ENCODE measurements at places on chromosomes 5 and 9.

DNA sequence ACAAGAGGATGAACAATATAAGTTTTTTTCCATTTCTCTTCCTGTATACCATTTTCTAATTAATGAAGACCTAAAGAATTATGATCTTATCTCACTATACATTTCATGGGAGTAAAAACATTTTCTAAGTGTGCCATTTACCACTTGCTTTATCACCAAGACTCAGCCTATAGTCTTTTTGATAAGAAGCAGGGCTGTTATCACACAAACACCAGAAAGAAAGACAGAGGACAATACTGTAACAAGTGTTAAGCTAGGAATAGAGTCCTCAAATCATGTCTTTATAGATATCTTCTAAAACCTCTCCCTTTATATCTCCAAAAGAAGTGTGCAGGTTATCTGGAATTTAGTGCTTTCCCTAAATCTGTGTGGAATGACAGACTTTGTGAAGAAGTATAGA is 119.7 kb downstream of the FAM174A start:
- no peak for DNase-seq

DNA sequence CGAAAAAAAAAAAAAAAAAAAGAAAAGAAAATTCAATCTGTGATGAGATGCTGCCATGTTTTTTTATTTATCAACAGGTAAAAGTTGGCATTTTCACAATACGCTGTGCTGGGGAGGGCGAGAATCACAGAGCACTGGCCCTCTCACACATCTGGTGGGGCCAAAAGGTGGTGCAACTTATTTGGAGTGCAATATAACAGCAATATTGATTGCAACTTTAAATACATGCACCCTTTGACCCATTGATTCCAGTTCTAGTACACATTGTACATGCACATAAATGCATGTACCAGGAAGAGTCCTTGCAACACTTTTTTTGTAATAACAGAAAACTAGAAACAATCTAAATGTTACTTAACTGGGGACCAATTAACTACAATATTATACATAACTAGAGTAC is 159.1 kb downstream of the DAB2IP start:
- DNase-seq, result no peak

GRCh38 chr9:69937833-69938535 is 105.7 kb upstream of the MAMDC2 start:
- DNase-seq, result no peak

DNA sequence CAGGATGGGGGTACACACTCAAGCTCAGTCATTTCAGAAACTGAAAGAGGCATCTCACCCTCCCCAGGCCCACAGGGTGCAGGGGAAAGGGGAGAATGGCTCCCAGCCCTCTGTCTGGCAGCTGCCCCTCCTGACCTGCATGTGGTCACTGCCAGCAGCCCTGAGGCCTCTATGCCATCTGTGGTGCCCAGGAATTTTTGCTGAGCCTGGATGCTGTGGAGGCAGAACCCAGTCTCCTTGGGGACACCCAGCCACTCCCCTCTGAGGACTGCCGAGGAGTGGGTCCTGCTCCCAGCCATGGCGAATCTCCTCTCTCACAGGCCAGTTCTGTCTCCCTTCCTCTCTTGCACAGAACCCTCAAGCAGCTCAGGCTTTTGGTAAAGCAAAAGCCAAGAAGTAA is 104.0 kb upstream of the ALDH1B1 start:
- DNase-seq, result no peak

DNA sequence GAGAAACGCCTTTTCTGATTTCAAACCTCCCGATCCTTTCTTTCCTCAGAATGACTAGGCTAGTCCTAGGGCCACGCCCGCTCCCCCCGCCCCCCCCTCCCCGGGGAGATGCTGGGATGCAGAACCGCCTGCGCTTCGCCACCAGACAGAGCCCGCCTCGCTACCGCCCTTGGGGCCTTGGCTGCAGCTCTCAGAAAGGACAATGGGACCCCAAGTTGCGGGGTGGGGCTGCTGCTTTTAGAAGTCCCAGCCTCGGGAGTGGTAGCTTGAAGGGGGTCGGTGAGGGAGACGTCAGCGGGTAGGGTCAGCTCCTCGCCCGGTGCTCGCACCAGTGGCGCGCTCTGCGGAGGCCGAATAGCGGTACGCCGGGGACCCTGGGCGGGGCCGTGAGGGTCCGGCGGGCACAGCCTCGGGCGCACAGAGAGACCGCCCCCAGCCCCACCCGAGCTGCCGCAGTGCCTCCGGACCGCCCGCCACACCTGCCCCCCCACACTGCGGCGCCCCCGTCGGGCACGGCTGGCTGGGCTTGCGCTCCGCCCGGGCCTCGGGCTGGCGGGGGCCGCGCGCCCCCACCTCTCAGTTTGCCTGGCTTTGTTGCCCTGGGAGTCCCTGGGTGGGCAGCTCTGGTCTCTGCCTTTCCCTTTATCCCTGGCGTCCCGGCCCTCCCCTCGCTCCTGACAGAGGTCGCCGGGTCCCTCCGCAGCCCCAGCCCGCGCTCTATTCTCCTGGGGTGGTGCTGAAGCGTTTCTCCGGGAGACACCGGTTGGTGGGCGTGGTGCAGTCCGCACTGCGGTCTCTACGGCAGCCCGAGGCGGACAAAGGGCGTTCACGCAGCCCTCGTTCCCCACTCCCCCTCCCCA is 1.2 kb downstream of the MAP1B start:
- DNase-seq, result peak; percentile 83

- DNase-seq, result no peak
Observed at GRCh38 chr5:132020568-132021339, 9.3 kb upstream of the ACSL6 start.

GRCh38 chr9:114469091-114469853 is 36.0 kb downstream of the WHRN start:
- no peak for DNase-seq

DNA sequence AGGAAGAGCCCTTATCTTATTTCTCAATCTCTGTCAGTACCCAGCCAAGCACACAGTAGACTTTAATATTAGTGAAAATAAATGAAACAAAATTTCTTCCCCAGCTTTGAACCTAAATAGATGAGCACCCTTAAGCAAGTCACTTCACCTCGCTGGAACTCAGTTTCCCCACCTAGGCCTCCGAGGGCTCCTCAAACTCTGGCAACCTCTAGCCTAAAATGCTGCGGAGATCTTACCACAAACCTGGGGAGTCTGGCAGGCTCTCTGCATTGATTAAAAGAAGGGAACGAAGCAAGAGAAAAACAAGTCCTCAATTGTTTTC is 326 bp downstream of the RIGI start:
- no peak for DNase-seq

DNA sequence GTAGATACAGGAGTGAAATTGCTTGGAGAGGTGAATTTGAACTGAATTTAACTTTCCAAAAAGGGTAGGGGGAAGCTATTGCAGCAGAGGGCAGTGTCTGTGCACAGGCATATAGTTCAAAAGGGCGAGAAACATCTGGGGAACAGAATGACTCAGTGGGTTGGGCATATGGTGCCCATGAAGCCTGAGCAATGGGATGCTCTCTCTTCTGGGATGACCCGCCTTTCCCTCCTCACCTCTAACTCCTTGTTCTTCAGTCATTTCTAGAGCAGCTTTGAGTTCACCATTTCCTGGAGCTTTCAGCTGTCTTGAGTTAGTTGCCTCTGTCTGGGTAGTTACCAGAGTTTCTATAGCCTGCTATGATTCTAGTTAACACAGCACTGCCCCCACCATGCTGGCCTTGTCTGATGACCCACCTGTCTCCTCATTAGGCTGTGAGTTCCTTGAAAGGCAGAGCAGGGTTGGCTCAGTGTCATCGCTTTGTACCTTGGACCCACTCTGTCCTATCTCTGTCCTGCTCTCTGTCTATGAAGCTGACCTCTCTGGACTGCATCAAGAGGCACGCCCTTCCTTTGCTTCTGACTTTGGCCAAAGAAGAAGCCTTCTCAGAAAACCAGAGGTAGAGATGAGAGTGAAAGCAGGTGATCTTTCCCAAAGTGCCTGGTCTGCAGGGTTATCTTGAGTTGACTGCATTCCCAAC is 299.6 kb upstream of the KLF4 start:
- DNase-seq, result no peak

DNA sequence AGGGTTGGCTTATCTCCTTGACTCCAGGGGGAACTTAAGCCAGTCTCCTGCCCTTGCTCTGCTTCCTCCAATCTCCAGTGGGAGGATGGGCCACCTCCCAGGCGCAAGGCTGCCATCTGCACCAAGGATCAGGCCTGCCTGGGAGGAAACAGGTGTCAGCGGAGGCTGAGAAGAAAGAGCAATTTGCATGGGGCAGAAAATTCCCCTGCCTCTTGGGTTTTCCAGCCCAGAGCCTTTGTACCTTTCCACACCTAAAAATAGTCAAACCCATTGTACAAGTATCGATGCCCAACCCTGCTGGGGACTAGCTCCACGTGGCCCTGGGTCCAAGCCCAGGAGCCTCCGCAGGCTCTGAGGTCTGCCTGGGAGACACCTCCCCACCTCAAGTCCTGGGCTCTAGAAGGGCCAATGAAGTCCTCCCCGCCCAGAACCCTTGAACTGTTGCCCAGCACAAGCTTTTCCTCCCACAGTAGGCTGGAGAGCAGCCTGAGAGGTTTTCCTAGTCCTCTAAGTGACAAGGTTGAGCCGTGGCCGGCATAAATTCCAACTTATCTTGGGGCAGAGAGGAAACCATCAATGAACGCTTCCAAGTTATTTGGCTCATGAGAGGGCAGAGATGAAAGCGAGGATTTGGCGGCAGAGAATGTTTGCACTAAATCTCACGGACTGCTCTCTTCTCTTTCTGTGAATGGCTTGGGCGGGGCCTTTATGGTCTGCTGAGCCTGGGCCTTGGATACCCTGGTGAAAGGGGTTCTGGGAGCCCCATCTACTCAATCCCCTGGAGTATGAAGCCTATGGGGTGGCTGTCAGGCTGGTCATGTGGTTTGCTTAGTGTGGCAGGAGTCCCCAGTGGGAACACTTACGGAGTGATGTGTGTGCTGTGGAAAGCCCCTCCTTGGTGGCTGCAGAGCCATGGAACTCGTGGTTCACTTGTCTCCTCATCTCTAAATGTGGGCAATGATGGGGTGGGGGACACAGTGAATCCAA is 15.6 kb downstream of the JADE2 start:
- no peak for DNase-seq

- DNase-seq, result no peak
Observed at GRCh38 chr5:174386306-174386705, 338.1 kb upstream of the MSX2 start.

- DNase-seq, result no peak
Observed at GRCh38 chr9:90188656-90189055, 454.0 kb downstream of the DIRAS2 start.

- no peak for DNase-seq
Observed at GRCh38 chr5:58940446-58940845, 357.6 kb downstream of the RAB3C start.

GRCh38 chr5:67409126-67409777 is 212.7 kb upstream of the CD180 start:
- no peak for DNase-seq

DNA sequence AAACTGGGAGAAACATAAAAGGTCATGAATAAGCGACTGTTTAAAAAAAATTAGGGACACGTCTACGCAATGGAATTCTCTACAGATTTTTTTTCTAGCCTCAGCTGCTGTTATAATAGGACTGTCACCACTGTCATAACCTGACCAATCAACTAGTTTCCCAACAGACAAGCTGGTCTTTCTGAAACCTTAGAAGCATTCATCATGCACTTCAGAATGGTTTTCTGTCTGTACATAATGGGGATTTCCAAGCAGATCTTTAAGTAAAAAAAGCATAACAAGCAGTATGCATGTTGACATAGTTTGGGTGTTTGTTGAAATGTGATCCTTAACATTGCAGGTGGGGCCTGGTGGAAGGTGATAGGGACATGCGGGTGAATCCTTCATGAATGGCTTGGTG is 58.3 kb upstream of the SEMA6A start:
- no peak for DNase-seq

DNA sequence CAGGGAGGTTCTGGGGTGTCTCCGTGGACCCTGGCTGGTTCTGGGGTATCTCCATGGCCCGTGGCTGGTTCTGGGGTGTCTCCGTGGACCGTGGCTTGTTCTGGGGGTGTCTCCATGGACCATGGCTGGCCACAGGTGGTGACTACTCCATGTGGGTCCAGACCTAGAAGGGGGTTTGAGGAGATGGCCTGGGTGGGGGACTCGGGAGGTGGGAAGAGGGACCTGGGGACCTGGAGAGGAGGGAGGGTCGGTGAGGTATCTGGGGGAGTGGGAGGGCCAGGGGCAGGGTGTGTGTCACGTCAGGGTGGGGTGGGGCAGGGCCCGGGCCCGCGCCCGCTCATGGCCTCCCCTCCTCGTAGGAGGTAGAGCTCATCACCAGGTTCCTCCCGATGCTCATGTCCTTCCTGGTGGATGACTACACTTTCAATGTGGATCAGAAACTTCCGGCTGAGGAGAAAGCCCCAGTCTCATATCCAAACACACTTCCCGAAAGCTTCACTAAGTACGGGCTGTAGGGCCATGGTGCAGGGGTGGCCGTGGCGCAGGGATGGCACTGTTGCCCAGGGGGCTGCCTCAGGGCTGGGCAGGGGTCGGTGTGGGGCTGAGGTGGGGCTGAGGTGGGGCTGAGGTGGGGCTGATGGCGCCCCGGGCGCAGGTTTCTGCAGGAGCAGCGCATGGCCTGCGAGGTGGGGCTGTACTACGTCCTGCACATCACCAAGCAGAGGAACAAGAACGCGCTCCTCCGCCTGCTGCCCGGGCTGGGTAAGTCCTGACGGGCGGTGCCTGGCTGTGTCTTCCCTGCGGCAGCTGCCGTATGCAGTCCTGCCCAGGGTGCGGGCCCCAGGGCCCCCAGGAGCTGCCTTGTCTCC is 10.7 kb upstream of the TOR4A start:
- DNase-seq, result no peak

GRCh38 chr5:122653087-122654017 is 121.5 kb upstream of the SNX2 start:
- DNase-seq, result no peak

DNA sequence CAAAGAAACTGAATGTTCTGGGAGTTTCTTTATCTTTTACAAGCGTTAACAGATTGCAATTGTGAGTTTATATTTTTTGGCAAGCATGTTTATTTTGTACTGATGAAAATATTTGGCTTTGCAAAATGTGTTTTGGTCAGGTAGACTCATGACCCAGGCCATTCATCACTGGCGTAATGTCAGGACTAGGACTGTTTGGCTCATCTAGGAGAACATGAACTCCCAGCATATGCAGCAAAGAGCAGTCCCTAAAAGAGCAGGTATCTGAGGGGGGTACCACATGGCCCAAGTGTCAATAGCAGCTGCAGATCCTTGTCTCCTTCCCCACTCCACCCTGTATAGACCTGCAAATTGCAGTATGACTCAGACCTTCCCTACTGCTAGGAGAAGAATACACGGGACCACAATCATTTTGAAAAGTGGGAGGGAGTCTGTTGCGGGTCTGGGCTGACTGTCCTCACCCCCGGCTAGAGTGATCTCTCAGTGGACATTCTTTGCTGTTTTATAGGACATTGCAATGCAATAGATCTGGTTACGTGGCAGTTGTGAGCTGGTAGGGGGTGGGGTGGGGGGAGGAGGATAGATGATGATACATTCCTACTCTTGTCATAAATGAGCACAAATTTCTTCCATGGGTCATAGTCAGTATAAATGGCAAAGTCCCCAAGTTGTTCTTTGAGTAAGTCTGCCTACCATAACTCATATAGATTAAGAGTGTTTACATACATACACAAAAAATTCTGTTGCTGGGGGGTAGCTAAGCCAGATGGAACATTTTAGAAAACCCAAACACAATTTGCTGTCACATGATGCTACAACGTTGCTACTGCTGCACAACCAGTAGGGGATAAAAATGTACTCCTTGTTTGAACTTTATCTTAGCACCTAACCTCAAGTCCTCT is 20.8 kb upstream of the SNCAIP start:
- DNase-seq, result no peak
